ENCODE measurements at places on chromosomes 3 and 15.
A peak's percentile ranks its signal among the peaks of the same experiment; 100 is the strongest.

- no peak for DNase-seq
These were observed 3.3 kb upstream of the MTHFS start for GRCh38 chr15:79900087-79900486.

- no peak for DNase-seq
These were observed 184.4 kb downstream of the GOLGA8K start for GRCh38 chr15:32218666-32219065.

DNA sequence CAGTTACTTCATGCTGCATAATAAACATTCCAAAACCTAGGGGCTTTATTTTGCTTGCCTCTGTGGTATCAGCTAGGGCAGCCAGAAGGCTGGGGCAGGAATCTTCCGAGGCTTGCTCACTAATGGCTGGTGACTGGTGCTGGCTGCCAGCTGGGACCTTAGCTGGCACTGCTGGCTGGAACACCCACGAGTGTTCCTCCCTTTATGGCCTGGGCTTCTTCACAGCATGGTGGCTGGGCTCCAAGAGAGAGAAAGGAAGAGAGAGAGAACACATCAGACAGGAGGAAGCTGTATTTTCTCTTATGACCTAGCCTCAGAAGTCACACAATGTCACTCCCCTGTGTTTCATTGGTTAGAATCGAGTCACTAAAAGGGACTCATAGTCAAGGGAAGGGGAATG, 23.9 kb upstream of the CDCP1 start:
- DNase-seq: no peak

GRCh38 chr15:35545316-35545823, 595 bp downstream of the DPH6 start:
- peak; percentile 2 for DNase-seq

- DNase-seq: no peak
These were observed 323.3 kb downstream of the CLSTN2 start for GRCh38 chr3:140258222-140258724.

DNA sequence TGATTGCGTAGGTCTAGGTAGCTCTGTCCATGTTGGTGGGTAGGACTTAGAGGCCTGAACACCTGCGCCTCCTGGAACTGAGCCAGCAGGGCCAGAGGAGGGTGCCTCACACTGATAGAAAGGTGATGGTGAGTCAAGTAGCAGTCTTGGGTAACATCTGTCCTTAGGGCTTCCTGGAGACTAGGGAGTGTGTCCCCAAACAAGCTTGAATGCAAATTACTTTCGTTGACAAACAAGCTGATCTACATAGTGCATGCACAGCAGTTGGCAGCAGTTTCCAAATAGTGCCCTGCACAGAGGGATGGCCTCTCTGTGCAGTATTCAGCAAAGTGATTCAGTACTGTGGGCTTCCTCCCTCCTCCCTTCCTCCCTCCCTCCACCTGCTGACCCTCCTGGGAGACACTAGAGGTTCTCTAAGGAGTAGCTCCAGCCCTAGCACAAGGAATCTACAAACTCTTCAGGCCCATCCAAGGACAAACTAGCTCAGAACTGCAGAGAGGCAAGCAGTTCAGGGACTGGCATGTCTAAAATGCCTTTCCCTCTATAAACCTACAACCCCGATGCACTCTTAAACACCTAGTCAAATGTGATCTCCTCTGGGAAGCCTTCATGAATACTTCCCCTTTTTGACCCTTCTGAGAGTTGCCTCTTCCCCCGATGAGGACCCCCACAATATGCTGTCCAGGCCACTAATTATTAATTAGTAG, 61.0 kb downstream of the TLE3 start:
- DNase-seq: no peak

DNA sequence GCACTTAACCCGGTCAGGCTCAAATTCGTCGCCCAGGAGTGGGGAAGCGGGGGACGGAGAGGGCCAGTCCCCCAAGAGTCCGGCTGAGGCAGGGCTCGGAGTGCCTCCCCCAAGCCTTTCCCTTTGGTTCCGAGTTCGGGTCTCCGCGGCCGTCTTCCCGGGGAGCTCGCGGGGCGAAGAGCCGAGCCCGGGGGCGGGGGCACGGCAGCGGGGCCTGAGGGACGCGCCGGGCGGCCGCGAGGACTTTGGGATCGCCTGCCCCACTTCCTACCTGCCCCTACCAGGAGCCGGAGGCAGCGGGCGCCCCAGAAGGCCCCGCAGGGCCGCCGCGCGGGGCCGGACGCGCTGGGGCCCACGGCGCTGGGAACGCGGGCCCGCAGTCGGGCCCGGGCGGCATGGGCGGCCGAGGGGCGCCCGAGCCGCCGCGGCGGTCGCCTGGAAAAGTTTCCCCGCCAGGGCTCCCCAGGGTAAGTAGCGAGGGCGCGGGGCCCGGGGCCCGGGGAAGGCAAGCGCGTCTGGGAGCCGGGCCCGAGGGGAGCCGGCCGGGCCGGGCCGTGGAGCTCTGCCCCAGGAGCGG, 2.8 kb downstream of the FURIN start:
- DNase-seq: no peak

GRCh38 chr3:86787091-86787490, 203.9 kb downstream of the VGLL3 start:
- no peak for DNase-seq

Measured in stimulated activated CD4-positive, alpha-beta T cell treated with anti-CD3 and anti-CD28 coated beads, Interleukin-4, amount 100 ng/mL, for 4 hours (primary cell).